ENCODE measurements at places on chromosomes 6 and 20. TPM values are rescaled to one million over a fixed set of nuclear protein-coding genes. Genes with fewer than 3 reads are reported as not detected.

GRCh38 chr6:143973097-143973966 lies 34.7 kb downstream of the PLAGL1 start:
- peak; percentile 26 for DNase-seq

DNA sequence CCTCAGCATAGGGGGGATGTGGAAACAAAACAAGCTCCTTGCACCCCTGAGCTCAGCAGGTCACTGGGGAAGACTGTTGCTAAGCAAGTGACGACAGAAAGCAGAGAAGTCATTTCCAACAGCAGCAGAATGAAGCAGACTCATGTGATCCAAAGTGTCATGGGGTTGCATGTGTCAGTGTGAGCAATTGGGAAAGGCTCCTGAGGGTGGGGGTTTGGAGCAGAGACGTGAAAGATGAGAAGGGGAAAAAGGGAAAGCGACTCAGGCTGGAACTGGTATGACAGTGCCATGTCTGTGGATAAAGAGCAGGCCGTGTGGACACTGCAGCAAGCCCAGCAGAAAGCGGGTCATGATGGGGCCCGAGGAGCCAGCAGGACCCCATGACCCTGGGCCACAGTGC lies 363.9 kb downstream of the PREX1 start:
- DNase-seq: peak; percentile 7

Gene VGLL2
- not detected for total RNA-seq

- DNase-seq: no peak
Observed at GRCh38 chr6:170237999-170238740, 52.7 kb downstream of the DLL1 start.

DNA sequence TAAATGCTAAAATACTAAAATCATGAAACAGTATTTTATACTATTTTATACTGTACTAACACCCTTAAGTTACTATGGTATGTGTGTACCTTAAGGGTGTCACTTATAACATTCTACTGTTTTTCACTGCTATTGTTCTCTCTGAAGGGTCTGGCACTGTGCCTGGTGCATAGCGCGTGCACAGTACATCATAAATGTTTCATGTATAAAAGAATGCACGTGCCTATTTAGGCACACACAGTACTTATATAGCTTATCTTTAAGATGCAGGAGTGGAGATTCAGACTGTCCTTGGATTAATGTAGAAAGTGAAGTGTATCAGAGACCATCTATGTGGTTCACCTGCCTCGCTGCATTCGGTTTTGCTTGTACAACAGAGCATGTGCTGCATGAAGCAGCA lies 64.0 kb upstream of the SGK1 start:
- DNase-seq: no peak

DNA sequence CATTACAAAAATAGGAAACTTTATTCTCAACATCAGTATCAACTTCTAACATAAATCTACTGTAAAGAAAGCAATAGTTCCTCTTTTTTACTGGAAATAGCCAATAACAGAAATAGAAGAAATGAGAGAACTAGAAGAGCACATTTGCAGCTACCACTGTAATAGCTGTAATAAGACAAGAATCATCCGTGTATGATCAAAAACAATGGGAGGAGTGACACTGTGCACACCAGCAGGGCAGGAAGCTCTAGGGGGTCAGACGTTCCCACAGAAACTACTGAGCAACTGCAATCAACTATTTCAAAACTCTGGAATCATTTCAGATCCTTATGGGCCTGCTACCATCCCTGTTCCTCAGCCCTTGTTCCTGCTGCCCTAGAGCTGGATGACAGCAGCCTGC lies 43.7 kb downstream of the NINL start:
- DNase-seq: no peak

GRCh38 chr6:126204598-126204997 lies 135.3 kb upstream of the CENPW start:
- no peak for DNase-seq

DNA sequence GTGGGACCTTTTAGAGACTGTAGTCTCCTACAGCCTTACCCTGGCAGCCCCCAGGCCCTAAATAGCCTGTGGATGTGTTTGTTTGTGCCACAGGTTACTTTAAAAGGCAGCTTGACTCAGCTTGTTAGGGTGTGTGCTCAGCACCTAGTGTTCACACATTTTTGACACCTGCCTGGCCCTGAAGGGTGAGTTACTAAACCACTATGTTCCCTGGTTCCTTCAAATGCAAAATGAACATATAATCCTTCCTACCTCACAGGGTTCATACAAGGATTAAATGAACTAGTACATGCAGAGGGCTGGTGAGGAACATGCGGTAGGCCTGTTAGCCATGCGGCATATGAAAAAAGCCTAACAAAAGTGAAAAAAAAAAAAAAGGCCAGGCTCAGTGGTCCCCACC lies 14.9 kb upstream of the TFAP2C start:
- DNase-seq: no peak

Gene RAET1E
- total RNA-seq: not detected

- DNase-seq: no peak
Observed at GRCh38 chr6:106383573-106383972, 23.1 kb downstream of the CRYBG1 start.

Gene PIGU
- total RNA-seq: 19.4 TPM

DNA sequence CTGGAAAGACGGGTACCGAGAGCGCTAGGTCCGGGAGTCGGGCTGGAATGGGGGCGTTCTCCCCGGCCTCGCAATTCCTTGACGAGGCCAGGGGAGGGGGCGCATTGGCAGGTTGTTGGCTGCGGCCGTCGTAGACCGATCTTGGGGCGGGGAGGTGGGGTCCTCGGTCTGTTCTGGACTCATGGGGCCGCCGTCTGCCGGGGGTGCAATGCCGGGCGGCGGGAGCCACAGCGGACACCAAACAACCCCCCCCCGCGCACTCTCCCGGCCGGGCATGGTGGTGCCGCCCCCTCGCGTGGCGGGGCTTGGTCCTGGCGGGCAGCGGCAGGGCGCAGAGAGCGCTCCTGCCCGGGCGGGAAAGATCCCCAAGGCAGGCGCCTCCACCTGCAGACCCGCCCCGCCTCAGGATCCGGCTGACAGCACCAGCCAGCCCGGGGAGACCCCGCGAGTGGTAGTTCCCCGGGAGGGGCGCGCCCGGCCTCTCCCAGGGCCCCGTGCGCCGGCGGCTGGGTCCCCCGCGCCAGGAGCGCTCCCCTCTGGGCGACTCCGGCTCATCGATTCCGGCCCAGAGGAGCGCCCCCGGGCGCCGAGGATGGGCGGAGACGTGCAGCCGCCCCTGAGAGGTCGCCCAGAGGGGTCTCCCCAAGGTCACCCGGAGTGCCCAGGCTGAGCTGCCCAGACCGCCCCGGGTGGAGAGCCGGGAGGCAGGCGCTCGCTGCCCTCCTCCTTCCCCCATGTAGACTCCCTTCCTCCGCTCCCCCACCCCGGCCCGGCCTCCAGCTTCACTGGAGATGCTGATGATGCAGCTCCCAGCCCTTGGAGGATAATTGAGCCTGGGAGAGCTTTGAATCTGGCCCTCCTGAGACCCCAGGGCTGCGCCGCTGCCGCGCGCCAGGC lies 709 bp downstream of the PPP1R16B start:
- DNase-seq: peak; percentile 46

GRCh38 chr6:135475292-135475886 lies 22.2 kb downstream of the AHI1 start:
- no peak for DNase-seq

Gene ADGRF1
- not detected for total RNA-seq

Gene ARMH2
- total RNA-seq: 0.54 TPM

Gene TNNC2
- total RNA-seq: 0.64 TPM

- no peak for DNase-seq
Observed at GRCh38 chr20:63224412-63225081, 8.6 kb upstream of the YTHDF1 start.

Gene F13A1
- total RNA-seq: not detected

- DNase-seq: no peak
Observed at GRCh38 chr6:167304912-167305311, 13.8 kb downstream of the UNC93A start.

Gene LY6G6D
- total RNA-seq: not detected

Gene PSMB8
- total RNA-seq: not detected

GRCh38 chr6:16635291-16635809 lies 125.9 kb downstream of the ATXN1 start:
- DNase-seq: no peak

Gene KIF25
- total RNA-seq: not detected

Gene RAB44
- not detected for total RNA-seq

GRCh38 chr6:29943053-29943966 lies 978 bp downstream of the HLA-A start:
- DNase-seq: no peak

- DNase-seq: no peak
Observed at GRCh38 chr6:35072698-35073055, 68.5 kb downstream of the TCP11 start.

Gene SLC35F1
- 22.4 TPM for total RNA-seq

DNA sequence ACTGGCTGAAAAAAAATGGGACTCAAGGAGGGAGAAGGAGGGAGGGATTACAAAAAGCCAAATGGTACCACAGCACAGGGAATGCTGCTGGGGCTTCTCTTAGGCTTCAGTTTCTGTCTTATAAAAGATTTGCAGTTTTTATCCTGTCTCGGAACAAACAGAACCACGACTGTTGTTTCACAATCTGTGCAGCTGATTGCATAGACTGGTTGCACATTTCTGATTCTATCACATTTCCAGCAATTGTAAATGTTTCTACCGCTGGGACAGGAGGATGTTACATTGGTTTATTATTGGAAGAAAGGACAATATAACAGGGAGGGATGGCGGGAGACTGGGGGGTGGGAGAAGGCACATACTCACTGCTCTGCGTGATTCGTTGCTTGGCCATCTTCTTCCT lies 73.5 kb upstream of the ARID1B start:
- DNase-seq: no peak

GRCh38 chr20:45991616-45992015 lies 17.1 kb upstream of the MMP9 start:
- DNase-seq: no peak

Gene FUT9
- total RNA-seq: 0.54 TPM

DNA sequence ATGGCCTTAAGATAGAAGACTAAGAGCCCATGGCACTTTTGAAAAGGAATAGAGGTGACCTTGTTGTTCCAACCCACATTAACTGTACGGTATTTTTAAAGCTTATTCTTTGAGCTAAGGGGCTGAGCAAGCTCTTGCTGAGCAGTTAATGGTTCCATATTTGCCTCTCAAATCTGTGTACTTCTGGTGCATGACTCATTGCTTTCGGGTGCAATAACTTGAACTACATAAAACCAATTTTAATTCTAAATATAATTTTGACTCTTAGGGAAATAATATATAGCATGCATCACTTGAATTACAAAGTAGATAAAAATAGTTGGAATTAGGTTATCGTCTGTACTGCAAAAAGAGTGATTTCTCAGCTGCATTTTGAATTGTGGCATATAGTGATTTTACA lies 348.1 kb upstream of the CITED2 start:
- DNase-seq: no peak

Gene NOX3
- not detected for total RNA-seq

DNA sequence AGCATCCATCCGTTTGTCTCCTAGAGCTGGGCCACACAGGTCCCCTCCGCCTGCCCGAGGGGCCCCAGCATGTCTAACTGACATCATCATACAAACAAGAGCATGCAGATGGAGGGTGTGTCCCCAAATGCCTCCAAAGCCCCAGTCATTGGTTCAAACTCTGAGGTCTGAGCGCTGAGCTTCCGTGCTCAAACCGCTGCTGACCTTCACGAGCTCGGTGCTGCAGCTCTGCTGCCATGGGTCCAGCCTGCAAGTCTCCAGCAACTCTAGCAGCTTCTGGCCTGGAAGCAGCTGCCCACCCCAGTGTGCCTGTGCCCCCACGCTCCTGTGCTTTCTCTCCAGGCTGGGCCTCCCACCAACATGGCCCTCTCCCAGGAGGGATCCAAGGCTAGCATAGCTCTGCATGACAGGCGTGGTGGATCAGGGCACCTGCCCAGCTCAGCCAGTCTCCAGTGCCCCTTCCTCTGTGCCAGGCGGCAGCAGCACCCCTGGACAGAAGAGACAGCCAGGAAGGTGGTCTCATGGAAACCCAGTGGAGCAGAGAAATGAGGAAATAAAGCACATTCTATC lies 131.6 kb upstream of the PMEPA1 start:
- no peak for DNase-seq

Gene HRH3
- 13.7 TPM for total RNA-seq

Gene ARHGAP18
- 7.9 TPM for total RNA-seq

DNA sequence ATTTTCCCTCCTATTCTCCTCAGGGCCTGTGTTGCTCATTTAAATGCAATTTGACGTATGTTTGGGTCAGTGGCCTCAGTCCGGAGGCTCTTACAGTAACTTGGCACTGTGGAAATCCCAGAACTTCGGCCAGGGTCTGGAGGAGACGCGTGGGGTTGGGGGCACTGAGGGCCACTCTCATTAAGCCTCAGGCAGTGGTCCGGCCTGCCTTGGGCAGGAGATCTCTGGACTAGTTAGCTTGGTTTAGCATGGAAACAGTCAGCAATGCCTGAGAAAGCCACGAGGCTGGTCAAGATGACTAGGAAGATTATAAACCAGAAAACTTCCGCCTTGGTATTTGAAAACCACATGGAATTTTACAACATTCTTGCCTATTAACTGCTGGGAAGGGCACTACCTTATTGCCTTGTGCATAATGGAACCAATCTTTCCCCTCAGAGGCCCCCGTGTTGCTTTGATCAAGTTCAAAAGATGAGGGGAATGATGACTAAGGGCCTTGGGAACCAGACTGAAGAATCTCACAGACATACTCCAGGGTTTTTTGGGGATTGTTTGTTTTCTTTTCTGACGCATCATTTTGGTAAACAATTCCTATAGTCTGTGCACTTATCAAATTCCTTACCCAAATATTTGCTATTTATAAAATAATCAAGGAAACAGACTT lies 206.0 kb upstream of the PREP start:
- no peak for DNase-seq

Gene SLC17A1
- total RNA-seq: not detected

DNA sequence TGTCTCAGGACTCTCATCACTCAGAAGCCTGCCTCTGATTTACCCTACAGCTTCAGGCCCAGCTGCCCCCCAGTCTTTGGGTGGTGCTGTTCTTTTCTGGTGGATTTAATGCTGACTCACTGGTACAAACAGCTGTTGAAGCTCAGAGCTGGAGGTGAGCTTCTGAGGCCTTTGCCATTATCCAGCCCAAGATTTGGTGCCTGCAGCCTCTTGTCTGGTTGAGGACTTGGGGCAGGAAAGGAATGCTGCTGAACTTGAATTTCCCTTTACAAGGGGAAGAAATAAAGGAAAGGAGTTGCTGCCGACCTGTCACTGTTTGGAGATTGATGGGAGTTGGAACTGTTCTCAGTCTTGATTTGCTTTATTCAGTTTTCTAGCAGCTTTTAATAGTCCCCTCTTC lies 19.8 kb downstream of the ABCF1 start:
- DNase-seq: no peak

GRCh38 chr6:124772733-124773319 lies 189.4 kb upstream of the RNF217 start:
- no peak for DNase-seq

Gene BEND3
- 10.9 TPM for total RNA-seq

DNA sequence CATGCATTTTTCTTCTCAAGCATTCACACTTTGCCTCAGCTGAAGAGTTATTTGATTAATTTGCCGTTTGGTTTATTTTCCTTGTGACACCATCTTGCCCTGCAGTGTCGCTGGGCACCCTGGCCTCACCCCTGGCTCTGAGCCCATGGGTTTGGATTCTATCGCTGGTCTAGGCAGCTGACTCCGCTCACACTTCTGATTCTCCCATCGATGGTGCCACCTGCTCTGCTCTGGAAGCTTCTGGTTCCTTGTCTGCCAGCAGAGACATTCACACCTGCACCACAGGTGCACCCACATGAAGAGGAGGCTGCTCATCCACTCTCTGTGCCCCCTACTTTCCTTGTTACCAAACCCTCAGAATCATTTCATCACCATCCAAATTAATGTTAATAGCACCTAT lies 291.6 kb upstream of the CDH4 start:
- no peak for DNase-seq

- no peak for DNase-seq
Observed at GRCh38 chr6:165573671-165574070, 89.4 kb downstream of the PDE10A start.

GRCh38 chr20:22438926-22439325 lies 145.4 kb downstream of the FOXA2 start:
- DNase-seq: no peak
